ENCODE measurements at places on chromosomes 1 and 21. TPM values are rescaled to one million over a fixed set of nuclear protein-coding genes. Genes with fewer than 3 reads are reported as not detected.
A peak's percentile ranks its signal among the peaks of the same experiment; 100 is the strongest.

DNA sequence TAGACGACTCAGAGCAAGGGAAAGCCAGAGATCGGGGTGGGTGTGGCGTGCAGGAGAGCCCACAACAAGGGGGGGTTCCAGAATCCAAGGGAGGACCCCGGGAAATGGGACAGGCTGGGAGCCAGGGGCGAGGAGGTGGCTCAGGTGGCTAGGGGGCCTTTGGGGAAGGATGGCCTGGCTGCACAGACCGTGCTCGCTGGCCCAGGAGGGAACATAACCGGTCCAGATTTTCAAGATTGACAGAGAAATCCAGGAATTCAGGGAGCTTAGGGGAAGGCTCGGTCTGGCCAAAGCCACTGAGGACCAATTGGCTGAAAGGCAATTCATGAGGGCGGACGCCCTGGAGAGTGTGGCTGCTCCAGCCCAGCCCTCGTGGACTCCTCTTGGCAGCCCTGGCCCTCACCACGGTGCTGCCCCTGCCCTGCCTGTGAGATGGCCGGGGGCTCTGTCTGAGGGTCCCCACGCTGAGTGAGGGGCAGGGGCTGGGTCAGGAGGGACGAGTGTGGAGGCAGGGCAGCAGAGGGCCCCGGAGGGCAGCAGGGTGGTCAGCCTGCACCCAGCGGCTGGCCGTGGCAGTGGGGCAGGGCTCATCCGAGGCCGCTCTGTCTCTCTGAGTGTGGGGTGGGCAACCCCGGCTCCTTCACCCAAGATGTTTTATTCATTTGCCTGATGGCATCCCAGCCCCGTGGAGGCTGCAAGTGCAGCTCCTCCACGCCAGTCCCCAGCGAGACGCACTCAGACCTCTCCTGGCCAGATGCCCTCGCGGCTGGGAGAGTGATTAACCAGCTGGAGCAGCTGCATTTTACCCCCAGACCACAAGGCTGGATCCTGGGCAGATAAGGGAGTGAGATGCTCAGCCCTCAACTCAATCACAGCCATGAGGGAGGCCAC lies 5.6 kb upstream of the LRRC3 start:
- H3K27me3 ChIP-seq = peaks cover 23% of the 10 kb centered on the region
- H3K4me1 ChIP-seq = no peaks in the 10 kb centered on the region
- H3K36me3 ChIP-seq = no peaks in the 10 kb centered on the region
- DNase-seq = no peak
- H3K27ac ChIP-seq = no peak overlapping the region

- peak; percentile 26 for DNase-seq
- peak overlapping the region; percentile 96 for H3K27ac ChIP-seq
- H3K36me3 ChIP-seq = peaks cover 4% of the 10 kb centered on the region
- peak overlapping the region; percentile 95 for H3K4me3 ChIP-seq
- peaks cover 35% of the 10 kb centered on the region for H3K4me1 ChIP-seq
- no peaks in the 10 kb centered on the region for H3K27me3 ChIP-seq
Observed at GRCh38 chr1:153728305-153729066, 636 bp downstream of the INTS3 start.

- no peaks in the 10 kb centered on the region for H3K27me3 ChIP-seq
- no peaks in the 10 kb centered on the region for H3K4me1 ChIP-seq
- no peak overlapping the region for H3K27ac ChIP-seq
Observed at GRCh38 chr1:195637539-195637938, 970.7 kb downstream of the KCNT2 start.

HHAT gene
- total RNA-seq = 14.7 TPM

GRCh38 chr1:203671521-203672278 lies 45.1 kb downstream of the ATP2B4 start:
- H3K27me3 ChIP-seq = no peaks in the 10 kb centered on the region
- peaks cover 48% of the 10 kb centered on the region for H3K4me1 ChIP-seq

RNF223 gene
- not detected for total RNA-seq

DNA sequence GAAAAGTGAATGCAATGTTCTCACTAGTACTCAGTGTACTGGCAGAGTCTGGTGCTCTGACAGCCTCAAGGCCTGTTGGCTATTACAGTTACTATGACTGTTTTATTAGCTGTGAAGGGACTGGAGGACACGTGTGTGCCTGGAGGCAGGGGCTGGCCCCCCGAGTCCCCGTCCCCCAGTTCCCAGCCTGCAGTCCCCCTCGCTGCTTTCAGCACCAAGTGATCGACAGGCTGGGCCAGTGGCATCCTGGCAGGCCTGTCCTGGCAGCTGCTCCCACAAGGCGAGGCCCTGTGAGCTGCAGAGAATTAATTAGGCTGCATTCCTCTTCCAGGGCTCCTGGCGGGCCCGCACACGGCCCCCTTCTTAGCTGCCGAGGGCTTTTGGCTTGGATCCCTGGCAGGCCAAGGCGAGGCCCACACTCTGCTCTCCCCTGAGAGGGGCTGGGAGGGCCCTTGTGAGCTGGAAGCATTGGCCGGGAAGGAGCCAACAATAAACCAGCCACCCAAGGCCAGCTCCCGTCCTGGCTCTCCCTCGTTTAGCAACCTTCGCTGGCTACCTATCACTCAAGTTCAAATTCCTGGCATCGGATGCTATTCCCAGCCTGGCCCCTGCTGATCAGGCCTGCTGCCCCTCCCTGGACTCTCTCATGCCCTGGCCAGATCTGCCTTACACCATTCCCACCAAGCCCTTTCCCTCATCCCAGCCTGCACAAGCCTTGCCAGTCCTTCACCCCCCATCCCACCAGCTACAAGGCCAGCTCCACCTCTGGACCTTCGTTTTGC lies 9.8 kb downstream of the EDN2 start:
- H3K4me1 ChIP-seq = peaks cover 3% of the 10 kb centered on the region
- H3K27ac ChIP-seq = peak overlapping the region; percentile 68
- H3K36me3 ChIP-seq = no peaks in the 10 kb centered on the region

DNA sequence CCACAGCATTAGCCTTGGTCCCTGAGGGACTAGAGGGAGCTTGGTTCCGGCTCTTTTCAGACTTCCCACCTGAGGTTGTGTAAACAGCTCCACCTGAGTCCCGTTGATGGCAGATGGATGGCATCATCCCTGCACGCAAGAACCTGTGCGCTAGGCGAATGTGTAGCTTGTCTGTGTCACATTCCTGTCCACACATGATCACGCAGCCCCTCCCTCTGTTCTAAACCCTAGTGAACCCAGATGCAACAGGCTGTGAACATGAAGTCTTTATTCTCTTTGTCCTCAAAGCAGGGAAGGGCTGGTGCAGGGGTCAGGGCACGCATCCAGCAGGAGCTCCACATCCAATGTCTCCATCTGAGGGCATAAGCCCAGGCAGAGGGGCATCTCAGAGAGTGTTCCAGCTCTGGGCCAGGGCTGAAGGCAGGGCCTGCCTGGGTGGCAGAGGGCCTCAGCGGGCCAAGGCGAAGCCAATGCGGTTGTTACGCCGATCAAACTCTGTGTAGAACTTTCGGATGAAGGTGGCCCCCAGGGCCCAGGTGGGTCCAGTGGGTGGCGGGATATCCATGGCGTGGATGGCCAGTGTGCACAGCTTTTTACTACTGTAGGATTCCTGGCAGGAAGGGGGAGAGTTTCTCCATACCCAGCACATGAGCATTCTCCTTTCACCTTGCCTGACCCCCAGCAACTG lies 2.9 kb upstream of the ETNK2 start:
- H3K4me1 ChIP-seq = no peaks in the 10 kb centered on the region
- H3K27me3 ChIP-seq = peaks cover 34% of the 10 kb centered on the region
- H3K36me3 ChIP-seq = no peaks in the 10 kb centered on the region
- no peak for DNase-seq
- H3K4me3 ChIP-seq = no peak overlapping the region
- H3K27ac ChIP-seq = no peak overlapping the region

ELAPOR1 gene
- 14.6 TPM for total RNA-seq

DNA sequence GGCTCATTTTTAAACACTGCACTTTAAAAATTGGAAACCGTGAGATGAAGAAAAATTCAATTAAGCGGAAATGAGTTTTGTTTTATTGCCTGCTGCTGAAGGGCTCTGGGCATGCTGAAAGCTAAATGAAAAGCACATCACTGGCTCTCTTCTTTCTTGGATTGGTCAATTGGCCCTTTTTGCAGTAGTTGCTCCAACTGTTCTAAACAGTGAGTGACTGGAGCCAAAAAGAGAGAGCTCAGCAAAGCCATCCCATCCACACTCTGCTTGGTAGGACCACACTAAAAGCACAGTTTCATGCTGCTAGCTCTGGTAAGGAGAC lies 48.1 kb downstream of the LHX4 start:
- no peaks in the 10 kb centered on the region for H3K27me3 ChIP-seq
- H3K4me1 ChIP-seq = peaks cover 1% of the 10 kb centered on the region
- no peak for DNase-seq
- no peak overlapping the region for H3K27ac ChIP-seq

- DNase-seq = no peak
- H3K36me3 ChIP-seq = no peaks in the 10 kb centered on the region
- peaks cover 3% of the 10 kb centered on the region for H3K27me3 ChIP-seq
- peak overlapping the region; percentile 59 for H3K27ac ChIP-seq
- no peak overlapping the region for H3K4me3 ChIP-seq
- peaks cover 19% of the 10 kb centered on the region for H3K4me1 ChIP-seq
Observed at GRCh38 chr1:1430114-1430982, 5.1 kb upstream of the VWA1 start.

Measured in progenitor cell of endocrine pancreas (in vitro differentiated cells).